ENCODE measurements at places on chromosomes 2 and 18.

GRCh38 chr2:97704989-97705388 is 8.4 kb upstream of the ZAP70 start:
- no peak for DNase-seq

GRCh38 chr2:43998263-43998662 is 2.5 kb upstream of the LRPPRC start:
- no peak for DNase-seq

GRCh38 chr2:62045017-62045543 is 139.6 kb downstream of the COMMD1 start:
- no peak for DNase-seq

DNA sequence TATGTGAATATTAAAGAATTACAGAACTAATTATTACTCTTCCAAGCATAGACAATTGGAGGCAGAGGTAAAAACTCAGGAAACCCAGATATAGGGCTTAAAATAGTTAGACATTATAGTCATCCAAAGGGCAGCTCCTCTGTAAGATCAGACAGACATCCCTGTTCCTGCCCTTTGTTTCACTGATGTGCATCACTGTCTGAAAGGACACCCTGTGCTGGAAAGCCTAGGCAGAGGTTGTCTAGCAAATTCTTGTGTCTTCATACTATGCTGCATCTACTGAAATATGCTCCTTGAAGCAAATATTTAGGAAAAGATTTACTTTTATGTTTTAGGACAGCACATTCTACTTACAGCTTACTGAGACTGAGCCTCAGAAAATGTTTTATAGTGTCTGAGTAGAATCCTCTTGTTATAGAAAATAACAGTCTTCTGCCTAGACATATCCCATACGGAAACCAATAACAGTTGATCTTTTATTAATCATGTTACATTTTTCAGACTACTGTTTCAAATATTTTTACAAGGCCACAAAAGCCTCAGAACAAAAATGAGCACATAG is 977.3 kb upstream of the CDH2 start:
- no peak for DNase-seq

DNA sequence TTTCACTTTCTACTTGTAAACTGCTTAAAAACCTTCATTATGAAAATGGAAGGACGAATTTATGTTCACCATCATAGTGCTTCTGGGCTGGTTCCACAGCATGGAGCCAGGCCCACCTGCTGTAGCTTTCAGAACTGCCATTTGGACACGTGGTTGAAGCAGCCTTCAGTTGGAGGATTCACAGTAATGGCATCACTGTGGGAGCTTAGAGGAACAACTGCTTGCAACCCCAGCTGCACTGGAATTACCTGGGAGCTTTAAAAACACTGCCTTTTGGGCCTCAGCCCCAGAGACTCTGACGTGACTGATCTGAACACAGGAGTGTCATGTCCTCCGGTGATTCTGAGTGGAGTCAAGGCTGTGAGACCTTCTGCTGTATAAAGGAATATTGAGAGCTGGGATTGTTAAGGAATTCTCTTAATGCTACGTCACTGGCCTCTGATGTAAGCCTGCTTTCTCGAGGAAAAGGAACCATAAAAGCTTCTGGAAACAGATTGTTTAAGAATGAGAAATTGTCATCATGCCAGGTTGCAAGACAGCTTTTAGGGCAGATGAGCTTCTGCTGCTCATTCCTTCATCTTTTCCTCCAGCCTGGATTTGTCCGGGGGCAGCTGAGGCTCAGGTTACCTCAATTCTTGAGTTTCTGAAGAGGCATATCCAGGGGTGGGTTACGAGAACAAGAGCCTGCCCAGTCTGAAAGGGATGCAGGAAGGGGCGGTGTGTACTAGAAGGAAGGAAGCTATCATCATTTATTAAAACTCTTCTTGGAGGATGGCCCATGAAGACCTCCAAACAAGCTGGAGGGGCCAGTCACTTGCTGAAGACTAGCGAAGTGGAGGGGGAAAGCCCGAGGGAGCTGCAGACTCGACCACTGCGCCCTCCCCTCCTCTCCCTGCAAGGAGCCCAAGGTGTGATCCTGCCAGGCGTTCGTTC is 1.3 kb upstream of the IL1R1 start:
- no peak for DNase-seq

DNA sequence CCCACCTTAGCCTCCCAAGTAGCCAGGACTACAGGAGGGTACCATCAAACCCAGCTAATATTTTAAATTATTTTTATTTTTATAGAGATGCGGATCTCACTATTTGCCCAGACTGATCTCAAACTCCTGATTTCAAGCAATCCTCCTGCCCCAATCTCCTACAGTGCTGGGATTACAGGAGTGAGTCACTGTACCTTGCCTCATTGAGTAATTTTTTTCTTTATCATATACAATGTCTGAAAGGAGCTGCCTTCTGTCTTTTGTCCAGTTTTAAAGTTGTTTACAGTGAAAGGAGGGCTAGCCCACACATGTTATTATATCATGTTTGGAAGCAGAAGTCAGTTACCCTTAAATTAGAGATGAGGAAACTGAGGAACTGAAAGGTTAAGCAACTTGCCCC is 32.5 kb downstream of the PRKRA start:
- DNase-seq = no peak

GRCh38 chr2:23454501-23455120 is 69.6 kb downstream of the KLHL29 start:
- peak; percentile 59 for DNase-seq

DNA sequence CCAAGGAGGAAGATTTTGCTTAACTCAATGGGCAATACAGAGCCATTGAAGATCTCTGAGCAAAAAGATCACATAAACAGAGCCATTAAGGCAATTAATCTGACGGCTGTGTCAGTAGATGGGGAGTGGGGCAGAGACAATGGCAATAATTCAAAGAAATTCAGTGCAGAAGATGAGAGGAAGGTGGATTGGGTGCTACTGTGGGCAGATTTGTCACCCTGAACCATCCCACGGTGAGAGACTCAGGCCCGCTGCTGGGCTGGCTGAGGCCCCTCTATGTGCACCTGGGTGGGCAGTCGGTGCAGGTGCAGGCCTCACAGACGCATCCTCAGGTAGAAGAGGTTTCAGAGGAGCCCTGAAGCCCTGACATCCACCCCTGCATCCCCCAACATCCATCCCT is 458.6 kb downstream of the EIPR1 start:
- DNase-seq = no peak

DNA sequence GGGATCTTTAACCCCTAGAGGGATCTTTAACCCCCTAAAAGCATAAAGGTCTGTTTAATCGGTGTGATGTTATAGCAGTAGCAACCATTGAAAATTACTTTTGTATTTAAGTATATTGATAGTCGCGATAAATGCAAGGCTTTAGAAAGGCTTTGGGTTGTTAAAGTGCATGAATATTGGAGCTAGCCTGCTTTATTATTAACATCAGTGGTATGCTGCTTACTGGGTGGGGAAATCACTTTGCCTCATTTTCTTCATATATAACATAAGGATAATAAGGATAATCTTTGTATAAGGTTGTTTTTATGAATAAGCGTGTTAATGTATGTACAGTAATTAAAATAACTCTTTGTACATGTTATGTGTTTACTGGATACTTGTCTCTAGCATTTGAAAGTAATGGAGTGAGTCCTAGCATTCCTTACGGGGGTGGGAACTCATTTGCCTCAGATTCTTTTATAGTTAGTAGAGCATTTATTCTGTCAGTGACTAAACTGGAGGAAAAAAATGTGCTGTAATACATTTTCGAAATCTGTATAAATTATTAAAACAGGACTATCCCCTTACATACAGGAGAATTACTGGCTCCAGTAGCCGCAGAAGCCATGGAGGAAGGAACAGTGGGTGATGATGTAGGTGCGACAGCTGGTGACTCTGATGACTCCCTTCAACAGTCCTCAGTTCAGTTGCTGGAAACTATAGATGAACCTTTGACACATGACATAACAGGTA is 122.2 kb downstream of the BIRC6 start:
- DNase-seq = no peak

DNA sequence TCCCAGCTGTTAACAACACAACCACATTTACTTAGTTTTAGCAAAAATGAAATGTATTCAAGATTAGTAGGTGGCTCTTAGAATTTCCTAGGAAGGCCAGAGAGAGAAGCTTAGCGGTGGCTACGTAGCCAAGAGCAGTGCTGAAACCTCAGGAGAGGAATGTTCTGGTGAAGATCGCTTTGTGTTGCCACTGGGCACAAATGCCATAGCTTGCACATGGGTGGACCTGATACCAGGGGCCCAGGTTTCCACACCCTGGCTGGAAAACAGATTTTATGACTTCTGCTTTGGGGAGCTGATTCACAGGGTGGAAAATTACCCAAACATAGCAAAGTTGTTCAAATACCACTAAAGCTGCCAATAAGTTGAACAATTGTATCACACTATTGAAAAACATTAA is 43.4 kb downstream of the THUMPD2 start:
- DNase-seq = no peak

- DNase-seq = no peak
These were observed 241.2 kb upstream of the SKOR2 start for GRCh38 chr18:47492691-47493090.

DNA sequence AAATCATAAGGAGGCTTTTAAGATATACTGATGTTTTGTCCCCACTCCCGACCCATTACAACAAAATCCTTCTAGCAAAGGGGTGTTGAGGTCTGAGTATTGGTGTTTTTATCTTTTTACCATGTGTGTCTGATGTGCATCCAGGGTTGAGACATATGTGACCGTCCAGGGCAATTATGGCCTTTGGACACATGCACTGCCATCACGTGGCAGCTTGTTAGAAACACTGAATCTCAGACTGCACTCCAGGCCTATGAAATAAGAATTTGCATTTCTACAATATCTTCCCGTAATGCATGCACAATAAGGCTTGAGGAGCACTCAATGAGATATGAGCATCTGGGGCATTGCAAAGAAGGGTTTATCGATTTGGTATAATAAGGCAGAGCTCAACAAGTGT is 235.1 kb upstream of the ZNF804A start:
- peak; percentile 20 for DNase-seq

GRCh38 chr2:72849138-72849462 is 23.3 kb upstream of the EXOC6B start:
- DNase-seq = no peak

DNA sequence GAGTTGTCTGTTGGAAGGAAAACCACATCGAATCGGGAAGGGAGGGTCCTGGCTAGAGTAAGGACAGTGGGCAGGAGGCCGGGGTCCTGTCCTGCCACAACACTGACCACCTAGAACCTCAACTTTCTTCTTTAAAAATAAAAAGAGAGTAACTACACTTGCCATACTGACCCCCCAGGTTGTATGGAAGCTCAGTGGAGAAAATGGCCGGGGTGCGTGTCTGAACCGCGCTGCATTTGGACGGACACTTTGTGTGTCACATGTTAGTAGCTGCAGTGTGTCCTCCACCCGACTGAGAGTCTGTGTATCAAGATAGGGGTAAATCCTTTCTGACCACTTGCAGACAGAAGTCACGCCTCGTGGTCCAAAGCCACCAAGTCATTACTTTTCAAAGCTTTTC is 87.0 kb downstream of the GBX2 start:
- no peak for DNase-seq

DNA sequence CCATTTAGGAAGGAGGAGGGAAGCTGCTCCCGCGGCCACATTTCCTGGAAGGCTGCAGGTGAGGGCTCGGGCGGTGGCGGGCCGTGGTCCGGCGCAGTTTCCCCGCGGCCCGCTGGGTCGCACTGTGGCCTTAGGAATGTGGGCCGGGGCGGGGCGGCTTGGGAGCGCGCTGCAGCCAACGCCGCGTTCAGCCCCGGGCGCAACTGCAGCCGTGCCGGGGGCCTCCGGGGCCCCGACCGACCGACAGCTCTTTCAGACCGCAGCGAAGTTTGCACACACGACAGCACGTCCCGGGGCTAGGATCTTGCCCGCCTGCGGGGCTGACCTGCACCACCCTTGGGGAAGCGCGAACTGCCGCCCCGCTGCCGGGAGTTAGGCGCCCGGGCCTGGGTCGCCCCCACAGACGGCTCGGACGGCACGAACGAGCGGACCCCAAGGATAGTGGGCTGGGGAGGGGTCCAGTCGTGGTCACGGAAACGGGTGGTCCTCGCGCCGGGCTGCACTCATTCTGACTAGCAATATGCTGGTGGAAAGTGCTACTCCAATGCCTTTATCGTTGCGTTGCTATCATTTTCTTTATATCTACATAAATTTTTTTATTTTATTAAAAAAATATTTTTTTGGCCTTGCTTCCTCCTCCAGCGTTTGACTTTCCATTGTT is 69.9 kb upstream of the DLX2 start:
- peak; percentile 93 for DNase-seq

DNA sequence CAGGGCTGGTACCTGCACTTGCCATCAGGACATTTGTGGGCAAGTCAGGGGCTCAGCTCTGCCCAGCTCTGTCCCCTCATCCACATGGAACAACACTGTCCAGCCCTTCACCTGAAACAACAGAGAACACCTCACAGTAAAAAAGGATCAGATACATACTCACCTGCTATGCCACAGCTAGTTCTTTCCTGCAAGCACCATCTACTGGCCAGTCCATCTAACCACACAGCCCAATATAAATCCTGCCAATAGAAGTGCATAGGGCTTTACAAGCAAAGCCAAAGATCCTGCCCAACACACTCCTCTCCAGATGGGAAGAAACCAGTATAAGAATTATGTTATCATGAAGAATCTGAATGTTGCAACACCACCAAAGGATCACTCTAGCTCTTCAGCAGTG is 52.2 kb upstream of the GALNT13 start:
- DNase-seq = peak; percentile 2

DNA sequence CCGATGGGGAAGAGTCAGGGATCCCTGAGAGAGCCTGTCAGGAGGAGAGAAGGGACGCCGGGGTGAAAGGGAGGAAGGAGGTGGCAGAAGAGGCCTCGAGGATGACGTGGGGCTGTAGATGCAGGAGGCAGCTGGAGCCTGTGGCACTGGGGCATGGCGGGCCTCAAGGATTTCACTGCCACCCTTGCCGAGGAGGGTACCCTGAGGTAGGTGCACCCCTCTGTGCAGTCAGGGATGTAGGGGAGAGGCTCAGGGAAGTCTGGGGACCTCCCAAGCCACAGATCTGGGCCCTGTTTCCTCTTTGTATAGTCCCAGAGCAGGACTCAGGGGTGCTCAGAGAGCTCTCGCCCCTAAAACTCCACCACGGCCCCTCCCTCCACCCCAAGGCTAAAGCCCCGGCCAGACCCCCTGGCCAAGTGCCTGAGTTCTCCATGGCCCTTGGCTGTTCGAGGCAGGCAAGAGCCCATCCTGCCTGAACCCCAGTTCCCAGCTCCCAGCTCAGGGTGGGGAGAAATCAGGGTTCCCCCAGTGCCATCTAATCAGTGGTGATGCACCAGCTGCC is 39.0 kb upstream of the HDAC4 start:
- DNase-seq = no peak

- DNase-seq = no peak
These were observed 89.1 kb downstream of the MEIS1 start for GRCh38 chr2:66523990-66524389.

GRCh38 chr2:11855064-11855760 is 108.8 kb downstream of the LPIN1 start:
- no peak for DNase-seq

GRCh38 chr2:224444783-224445182 is 42.9 kb upstream of the FAM124B start:
- no peak for DNase-seq

Data from NB4 (cell line).